ENCODE measurements at places on chromosomes 4 and X.

DNA sequence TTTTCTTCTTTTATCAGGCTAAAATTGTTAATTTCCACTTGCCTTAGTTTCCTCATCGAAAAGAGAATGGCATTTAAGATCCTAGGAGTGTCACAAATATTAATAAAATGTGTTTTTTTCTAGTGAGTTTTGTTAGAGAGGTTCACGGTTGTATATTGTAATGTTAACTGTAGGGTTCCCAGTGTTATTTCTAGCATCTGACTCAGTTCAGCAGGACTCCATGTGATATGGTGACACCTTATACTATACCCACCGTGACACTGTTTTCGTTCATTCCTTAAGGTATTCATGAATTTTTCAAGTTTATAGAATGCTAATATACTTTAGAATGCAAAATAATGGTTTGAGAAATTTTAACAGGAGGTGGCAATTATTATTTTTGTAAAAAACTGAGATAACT is 90.2 kb downstream of the NEUROG2 start:
- no peak for DNase-seq

DNA sequence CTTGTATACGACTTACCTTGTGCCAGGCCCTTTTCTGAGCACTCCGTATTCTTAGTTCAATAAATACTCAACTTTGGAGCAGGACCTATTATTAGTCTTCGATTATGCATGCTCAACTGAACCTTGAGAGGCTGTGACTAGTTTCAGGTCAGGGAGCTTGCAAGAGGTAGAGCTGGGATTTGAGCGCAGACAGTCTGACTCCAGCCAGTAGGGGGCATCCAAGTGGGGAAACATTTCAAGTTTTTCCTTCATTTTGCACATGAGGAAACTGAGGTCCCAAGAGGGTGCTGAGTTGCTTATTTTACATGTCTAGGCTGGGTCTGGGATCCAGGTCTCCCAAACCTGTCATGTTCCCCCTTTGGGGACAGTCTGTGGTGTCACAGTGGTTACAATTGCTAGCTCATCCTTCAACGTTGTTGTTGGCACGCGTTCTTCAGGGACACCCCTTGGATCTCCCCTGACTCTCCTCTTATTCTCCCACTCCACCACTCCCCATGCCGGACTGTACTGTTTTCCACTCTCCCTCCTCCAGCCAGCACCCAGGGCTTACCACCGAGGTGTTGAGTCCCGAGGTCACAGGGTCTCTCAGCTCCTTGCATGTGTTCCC is 6.7 kb upstream of the PRICKLE3 start:
- DNase-seq: peak; percentile 44

DNA sequence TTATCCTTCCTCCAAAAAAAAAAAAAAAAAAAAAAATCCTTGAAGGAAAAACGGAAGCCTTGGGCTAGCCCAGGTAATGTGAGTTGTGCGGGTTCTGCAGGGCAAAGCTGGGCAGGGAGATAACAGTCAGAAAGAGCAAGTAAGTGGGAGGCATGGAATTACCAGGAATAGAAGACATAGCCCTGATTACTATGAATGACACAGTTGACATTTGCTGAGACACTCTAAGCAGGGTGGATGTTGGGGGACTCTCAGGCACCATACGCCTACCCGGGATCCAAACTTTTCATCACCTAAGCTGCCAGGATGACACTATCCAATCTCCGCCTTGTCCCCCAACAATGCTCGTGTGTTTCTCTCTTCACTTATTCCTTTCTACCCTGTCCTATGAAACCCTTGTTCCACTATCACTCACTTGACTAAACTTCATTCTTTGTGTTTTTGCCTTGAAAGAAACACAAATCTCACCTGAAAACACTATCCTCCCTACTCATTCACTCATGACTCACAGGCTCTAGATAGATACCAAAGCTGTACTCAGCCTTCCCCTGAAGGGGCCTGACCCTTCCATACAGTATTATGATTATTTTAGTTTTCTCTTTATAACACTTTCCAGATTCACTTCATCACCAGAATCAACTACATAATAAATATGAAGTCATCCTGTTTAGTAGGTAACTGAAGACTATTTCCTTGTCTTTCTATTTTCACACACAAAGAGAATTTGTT is 158.4 kb downstream of the INPP4B start:
- DNase-seq: no peak

DNA sequence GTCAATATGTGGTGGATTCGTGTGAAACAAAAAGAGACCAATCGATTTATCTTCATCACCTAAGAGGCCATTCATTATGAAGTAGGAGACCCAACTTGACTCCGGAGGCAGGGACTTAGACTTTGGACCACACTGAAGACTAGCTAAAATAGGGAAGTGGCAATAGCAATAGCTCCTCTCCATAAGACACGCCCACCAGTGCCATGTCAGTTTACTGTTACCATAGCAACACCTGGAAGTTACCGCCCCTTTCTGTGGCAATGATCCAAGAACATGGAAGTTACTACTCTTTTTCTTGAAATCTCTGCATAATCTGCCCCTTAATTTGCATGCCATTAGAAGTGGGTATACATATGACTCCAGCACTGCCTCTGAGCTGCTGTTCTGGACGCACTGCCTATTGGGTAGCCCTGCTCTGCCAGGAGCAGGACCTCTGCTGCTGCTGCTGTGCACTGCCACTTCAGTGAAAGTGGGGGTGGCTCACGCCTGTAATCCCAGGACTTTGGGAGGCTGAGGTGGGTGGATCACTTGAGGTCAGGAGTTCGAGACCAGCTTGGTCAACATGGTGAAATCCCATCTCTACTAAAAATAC is 163.2 kb downstream of the PRKX start:
- no peak for DNase-seq

GRCh38 chrX:1486749-1487361 is 34.1 kb upstream of the ASMTL start:
- no peak for DNase-seq

Measured in stimulated activated CD4-positive, alpha-beta T cell treated with anti-CD3 and anti-CD28 coated beads, Interleukin-4, amount 100 ng/mL, for 24 hours (primary cell).